ENCODE measurements at places on chromosomes 12 and 14.

DNA sequence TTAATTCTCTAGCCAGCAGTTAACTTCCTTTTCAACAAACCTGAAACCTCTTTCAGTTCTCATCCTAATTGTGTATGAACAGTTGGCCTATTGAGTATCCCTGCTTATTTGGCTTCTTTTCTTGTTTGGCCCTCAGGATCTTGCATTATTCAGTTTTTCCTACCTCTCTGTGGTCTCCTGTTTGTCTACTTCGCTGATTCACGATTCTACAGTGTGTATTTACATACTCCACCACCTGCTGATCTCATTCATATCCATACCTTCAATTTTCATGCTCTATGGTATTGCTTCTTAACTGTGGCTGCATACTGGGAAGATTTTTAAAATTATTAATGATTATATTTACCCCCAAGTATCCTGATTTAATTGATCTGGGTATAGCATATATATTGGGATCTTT is 56.4 kb downstream of the RASSF9 start:
- no peak for DNase-seq

DNA sequence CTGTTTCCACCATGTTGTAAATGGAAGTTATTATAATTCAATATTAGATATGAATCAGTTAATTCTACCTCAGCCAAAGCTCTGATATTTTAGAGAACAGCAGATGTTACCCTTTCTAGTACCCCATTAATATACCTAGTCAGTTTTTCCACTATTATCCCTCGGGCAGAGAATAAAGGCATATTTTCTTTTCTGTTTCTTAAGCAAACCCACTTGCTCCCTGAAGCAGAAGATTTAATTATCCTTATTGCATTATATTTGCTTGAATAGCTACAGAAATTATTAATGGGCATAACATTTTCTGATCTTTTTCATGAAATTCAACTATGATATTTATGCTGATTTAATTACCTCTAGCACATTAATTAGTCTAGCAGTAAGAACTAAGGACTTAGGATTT is 832.9 kb upstream of the FBXO33 start:
- DNase-seq: no peak

DNA sequence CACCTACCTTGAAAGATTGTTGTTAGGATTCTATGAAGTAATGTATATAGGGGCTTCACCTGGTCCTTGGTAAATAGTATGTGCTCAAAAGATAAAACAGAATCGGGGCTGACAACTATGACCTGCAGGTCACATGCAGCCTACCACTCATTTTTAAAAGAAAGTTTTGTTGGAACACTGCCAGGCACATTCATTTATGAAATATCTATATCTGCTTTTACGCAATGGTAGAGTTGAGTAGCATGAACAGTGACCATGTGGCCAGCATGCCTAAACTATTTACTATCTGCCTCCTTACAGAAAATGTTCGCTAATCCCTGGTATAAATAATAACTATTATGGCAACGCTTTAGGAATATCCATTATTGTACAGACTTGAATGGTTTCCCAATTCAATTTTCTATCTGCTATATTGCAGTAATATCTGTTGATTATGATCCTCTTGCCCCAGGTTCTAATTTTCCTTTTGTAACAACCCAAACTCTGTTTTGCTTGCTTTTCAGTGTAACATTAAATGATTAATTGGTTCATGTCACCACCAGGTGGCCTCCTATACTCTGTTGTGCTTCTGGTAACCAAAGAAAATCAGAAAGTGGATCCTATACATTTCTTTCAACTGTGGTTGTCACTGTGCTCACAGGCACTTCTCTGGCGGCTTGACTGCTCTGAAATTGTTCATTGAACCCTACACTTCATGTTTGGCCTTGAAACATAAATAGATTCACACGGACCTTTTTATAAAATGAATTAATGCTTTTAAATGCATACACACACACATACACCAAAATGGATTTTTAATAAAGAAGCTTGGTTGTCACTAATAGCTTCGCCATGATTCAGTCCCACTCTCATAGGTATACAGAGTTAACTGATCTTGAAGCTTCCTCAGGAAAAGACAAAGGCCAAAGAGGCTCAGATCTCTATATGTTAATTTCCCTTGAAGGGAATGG is 227.7 kb upstream of the NPAS3 start:
- DNase-seq: no peak

DNA sequence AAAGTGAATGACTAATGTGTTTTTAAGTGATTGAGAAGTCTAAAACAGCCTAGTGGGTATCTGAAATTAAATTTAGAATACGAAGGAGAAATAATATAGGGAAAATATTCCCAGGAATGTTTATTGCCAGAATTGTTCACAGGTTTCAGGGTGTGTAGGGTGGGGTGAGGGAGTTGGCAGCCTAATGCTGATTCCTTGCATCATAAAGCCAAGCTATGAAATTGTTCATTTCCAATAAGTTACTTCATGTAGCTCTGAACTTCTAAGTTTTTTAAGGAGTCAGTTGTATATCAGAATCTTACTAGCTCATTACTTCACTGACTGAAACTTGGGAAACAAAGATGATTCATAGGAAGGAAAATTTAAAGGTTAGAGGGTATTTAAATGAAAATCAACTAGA is 56.4 kb downstream of the RAB35 start:
- no peak for DNase-seq

Data from right lobe of liver (tissue), 6 donors.